ENCODE measurements at places on chromosomes 4 and X.

GRCh38 chr4:36039026-36039425, 205.3 kb downstream of the ARAP2 start:
- no peak for DNase-seq

- DNase-seq: no peak
Measured at GRCh38 chr4:182486881-182487280, 243.7 kb downstream of the TENM3 start.

- no peak for DNase-seq
Measured at GRCh38 chrX:9676306-9676705, 89.3 kb downstream of the GPR143 start.

DNA sequence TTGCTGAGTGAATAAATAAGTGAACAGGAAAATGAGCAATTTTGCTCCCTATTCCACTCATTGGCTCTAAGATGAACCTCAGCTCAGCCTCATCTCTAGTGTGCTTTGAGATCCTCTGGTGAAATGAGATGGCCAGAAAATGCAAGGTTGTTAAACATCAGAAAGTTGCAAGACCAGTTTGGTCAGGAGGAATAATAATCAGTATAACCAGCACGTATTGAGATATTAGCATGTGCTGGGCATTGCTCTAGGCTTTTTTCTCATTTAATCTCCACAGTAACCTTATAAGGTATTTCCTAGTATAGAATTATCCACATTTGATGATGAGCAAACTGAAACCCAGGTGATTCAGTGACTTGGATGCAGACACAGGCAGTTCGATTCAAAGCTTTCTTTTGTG, 110.5 kb upstream of the PAK3 start:
- DNase-seq: no peak

GRCh38 chr4:146040623-146041022, 102.0 kb upstream of the ZNF827 start:
- DNase-seq: no peak

DNA sequence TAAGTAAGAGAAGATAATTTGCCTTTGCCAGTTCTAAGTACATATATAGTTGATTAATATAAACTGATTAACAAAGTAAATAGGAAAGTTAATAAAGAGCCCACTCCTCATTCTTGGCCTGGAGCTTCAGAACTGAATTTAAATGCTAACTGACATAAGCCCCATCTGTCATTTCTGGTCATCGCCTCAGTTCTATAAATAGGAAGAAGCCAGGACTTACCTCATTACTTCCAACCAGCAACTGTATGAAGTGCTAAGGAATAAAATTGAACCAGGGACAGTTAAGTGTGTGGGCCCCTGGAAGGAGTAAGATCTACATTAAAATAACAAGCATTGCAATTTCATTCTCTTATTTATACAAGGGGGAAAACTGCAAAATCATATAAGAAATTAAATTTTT, 52.0 kb upstream of the PDLIM5 start:
- no peak for DNase-seq

- DNase-seq: no peak
Measured at GRCh38 chrX:148573119-148573518, 72.7 kb downstream of the AFF2 start.

- no peak for DNase-seq
Measured at GRCh38 chrX:139290310-139290709, 240.2 kb upstream of the F9 start.

DNA sequence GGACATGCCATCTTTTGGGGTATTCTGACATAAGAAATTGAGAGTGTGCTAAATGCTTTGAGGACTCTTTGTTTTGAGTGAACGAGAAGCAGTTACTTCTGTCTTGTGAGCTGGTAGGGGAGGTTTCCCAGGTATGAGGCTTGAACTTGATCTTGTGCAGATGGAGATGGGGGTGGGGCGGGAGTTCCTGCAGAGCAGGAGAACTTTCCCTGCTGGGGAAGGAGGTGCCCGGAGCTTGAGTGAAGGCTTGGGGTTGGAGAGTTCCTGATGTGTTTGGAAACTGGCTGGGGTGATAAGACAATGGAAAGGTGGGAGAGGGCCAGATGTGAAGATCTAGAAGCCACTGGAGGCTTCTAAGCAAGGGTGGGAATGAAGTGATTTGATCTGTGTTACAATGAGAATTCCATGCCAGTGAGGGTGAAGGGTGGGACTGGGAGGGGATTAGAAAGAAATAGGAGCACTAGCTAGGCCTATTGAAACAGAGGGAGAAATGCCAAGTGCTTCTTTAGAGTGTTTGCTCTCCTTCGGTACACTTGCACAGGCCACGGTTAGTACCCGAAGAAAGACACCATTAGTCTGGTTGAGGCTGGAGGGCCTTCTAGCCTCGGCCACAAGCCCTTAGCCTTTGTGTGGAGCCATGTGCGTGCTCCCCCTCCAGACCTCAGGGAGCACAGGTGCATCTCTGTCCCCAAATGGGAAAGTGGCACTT, 103.5 kb upstream of the STOX2 start:
- no peak for DNase-seq

DNA sequence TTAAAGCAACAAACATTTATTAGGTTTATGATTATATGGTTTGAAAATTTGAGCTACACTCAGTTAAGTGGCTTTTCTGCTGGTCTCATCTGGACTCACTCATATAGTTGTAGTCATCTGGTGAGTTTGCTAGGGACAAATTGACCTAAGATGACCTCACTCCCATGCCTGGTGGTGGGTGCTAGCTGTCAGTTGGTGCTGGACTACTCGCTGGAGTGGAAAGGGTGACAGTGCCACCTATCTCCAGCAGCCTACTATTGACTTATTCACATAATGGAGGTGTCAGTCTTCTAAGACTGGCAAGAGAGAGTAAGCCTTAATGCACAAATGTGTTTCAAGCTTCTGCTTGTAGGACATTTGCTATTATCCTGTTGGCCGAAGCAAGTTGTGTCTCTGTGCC, 88.2 kb downstream of the TASL start:
- peak; percentile 24 for DNase-seq

DNA sequence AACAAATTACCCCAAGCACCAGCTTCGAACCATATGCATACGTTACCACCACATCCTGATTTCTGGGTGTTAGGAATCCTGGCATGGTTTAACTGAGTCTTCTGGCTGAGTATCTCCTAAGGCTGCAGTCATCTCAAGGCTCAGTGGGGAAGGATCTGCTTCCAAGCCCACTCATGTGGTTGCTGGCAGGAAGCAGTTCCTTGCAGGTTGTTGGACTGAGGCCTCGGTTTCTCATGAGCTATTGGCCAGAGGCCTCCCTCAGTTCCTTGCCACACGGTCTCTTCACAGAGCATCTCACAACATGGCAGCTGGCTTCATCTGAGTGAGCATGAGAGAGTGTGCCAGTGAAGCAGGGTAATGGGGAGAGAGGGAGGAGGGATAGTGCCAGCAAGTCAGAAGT, 96.1 kb upstream of the MTM1 start:
- DNase-seq: no peak

DNA sequence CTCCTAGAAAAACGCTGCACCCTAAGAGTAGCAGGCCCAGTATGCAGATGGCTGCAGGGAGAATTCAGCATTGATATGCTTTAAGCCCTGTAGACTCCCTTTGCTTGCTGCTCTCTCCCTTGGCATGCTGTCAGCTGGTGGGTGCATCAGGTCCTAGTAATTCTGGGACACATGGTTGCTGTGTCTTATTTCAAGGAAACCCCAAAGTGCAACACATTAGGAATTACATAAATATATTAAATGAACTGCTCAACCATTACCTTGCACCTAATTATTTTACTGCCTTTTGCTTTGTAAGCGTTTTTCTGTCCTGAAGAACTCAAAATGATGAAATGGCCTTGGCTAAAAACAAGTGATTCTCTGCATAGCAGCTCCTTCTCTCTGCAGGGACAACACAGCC, 516.3 kb downstream of the ZIC3 start:
- no peak for DNase-seq

- DNase-seq: no peak
Measured at GRCh38 chr4:77734928-77735327, 84.2 kb downstream of the CNOT6L start.

DNA sequence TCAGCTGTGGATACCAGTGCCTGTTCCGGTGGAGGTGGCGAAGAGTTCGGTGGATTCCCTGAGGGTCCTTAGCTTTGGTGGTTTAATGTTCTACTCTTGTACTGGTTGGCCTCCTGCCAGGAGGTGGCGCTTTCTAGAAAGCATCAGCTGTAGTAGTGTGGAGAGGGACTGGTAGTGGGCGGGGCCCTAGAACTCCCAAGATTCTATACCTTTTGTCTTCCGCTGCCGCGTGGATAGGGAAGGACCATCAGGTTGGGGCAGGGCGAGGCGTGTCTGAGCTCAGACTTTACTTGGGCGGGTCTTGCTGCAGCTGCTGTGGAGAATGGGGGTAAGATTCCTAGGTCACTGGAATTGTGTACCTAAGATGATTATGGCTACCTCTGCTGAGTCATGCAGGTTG, 390.3 kb downstream of the FAM47A start:
- no peak for DNase-seq

DNA sequence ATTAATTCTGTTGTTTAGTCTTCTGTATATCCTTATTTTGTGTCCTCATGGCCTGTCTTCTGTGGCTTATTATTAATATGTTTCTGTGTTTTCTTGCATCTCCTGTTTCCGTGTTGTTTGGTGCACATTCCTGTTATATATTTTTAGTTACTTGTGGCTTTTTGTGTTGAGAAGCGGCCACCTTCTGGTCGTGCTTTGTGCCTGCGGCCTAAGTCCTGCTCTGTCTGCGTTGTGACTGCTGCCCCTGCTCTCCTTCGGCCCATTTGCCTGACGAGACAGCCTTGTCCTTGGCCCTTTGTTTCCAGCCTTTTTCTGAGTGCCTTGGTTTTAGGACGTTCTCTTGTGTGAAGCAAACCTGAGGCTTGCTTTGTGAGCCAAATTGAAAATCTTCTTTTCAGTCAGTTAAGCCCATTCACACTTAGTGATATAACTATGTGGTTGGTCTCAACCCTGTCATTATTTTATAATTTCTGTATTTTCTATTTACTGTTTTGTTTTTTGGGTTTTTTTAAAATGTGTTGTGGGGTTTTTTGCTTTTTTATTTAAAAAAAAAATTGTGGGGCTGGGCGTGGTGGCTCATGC, 43.8 kb downstream of the TNIP2 start:
- no peak for DNase-seq

- DNase-seq: no peak
Measured at GRCh38 chr4:66929748-66930147, 615.6 kb downstream of the CENPC start.

- DNase-seq: no peak
Measured at GRCh38 chr4:186808630-186809018, 85.0 kb upstream of the FAT1 start.

DNA sequence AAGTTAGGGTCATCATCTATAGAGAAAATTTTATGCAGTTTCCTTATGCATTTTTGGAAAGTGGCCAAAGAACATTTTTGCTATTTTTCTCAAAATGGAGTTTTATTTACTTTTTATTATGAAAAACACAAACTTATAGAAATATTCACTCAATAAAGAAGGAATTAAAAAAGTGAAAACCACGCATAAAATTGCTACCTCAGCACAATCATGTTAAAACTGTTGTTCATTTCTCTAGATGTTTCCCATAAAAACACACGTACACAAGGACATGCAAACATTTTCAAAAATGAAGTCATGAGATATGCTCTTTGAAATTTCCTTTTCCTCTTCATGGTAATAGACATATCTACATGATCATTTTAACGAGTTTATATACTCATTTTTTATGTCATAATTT, 536.8 kb upstream of the MAGEB18 start:
- no peak for DNase-seq

- no peak for DNase-seq
Measured at GRCh38 chr4:181962321-181962720, 280.9 kb upstream of the TENM3 start.

DNA sequence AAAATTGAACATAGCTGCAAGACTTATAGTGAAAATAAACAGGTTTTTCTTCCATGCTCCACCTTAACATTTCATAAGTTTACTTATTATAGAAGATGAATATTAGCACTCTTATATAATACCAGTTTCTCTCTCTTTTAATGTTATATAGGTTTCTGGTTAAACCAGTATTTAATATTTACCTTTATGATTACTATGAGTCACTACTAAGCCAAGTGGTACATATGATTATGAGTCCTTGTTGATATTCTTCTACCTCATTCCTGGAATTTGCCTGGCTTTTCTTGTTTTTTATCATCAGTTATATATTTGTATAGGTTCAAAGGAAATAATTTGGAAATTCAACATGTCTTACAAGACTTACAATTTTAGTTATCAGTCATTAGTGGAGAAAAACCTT, 89.9 kb upstream of the MAOA start:
- no peak for DNase-seq

DNA sequence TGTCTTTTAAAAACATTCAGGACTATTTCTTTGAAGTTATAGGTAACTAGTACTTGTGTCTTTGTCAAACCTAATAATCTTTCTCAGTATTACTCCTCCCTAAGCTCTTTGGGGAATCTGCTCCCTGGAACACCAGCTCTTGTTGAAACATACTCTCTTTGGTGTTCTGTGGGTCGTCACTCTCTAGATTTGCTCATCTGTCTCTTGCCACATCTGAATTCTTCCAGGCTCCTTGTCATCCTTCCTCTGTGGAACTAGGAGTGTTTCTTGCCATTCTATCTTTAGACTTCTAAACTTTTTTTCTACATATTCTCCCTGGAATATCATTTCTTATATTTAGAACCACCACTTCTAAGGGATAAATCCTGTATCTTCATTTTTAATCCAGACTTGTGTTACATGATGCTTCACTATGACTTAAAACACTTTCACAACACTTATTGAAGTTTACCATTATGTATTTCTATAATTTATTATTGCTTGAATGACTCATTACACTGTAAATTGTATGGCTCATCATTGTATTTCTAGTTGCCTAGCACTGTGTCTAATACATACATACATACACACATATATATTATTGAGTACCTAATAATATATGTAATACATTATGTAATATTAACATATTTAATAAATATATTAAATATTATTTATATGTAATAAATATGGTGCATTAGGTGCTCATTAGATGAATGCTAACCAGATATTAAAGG, 186.1 kb downstream of the TMA16 start:
- no peak for DNase-seq

GRCh38 chrX:118627084-118627758, 100.2 kb upstream of the IL13RA1 start:
- no peak for DNase-seq

DNA sequence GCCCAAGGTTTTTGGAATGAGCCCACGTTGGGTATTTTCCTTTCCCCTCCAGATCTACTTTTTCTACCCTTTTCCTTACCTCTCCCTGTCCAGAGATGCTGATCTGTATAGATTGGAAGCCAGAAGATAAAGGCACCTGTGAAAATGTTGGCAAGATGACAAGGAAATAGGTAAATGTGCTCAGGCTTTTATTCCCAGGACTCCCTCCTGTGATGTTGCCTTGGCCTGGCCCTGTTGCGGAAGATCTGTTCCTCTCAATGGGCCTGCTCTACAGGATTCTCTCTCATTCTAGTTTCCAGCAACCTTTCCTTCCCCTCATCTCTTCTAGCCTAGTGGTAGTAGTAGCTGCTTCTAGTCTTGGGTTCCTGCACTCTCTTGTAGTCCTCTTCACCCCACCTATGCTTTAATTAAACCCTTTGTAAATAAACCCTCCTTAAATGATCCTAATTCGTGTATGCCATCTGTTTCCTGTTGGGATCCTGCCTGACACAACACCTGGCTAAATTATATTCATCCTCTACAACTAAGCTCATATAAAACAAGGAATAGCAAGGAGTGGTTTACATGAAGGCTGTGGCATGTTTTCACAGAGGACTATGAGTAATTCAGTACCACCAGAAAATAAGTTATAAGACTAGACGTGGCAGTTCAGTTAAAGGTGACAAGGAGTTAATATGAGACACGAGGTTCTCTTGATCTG, 95.7 kb upstream of the MAOA start:
- no peak for DNase-seq

- no peak for DNase-seq
Measured at GRCh38 chr4:83281307-83281706, 3.3 kb downstream of the COQ2 start.

GRCh38 chr4:82799006-82799881, 648 bp upstream of the SCD5 start:
- no peak for DNase-seq
